ENCODE measurements at places on chromosomes 13 and 19. TPM values are rescaled to one million over a fixed set of nuclear protein-coding genes. Genes with fewer than 3 reads are reported as not detected.

CPB2 gene
- not detected for total RNA-seq

ATP8B3 gene
- total RNA-seq = 0.74 TPM

ZNF85 gene
- total RNA-seq = 2.0 TPM

CERS1 gene
- 0.79 TPM for total RNA-seq

GRCh38 chr13:89401264-89401675 lies 1730.1 kb downstream of the SLITRK5 start:
- no peak for DNase-seq

GRCh38 chr19:31096062-31096830 lies 253.0 kb downstream of the TSHZ3 start:
- no peak for DNase-seq

DNA sequence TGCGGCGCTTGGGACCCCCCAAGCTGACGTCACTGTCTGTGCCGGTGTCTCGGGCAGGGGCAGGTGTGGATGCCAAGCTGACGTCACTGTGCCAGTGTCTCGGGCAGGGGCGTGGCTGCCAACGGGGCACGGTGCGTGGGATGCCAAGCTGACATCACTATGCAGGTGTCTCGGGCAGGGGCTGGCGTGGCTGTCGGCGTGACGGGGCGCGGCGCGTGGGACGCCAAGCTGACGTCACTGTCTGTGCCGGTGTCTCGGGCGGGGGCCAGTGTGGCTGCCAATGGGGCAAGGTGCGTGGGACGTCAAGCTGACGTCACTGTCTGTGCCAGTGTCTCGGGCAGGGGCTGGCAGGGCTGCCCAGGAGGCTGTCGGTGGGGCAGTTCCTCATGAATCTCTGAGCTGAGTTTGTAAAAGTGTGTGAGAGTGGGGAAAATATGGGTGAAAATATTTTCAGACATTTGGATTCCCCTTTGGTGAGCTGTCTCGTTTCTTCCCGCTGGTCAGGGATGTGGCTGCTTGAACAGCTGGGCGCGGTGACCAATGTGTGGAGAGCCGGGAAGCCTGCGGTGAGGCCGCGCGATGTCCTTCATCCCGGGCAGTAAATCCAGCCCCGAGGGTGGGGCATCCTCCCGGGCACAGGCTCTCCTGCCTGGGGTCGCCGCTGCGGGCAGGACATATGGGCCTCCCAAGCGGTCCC lies 25.2 kb downstream of the MCF2L start:
- no peak for DNase-seq

- no peak for DNase-seq
These were observed 62.8 kb upstream of the EDNRB start for GRCh38 chr13:77981281-77981881.

Measured in right atrium auricular region (tissue), 2 donors.